HS-5 (cell line): ENCODE measurements at places on chromosomes 7 and 10.

- no peak for DNase-seq
Measured at GRCh38 chr10:93032105-93032808, 28.3 kb upstream of the CYP26C1 start.

- no peak for DNase-seq
Measured at GRCh38 chr7:85950871-85951270, 692.8 kb upstream of the GRM3 start.

- no peak for DNase-seq
Measured at GRCh38 chr7:73852500-73852899, 8.5 kb upstream of the TMEM270 start.

DNA sequence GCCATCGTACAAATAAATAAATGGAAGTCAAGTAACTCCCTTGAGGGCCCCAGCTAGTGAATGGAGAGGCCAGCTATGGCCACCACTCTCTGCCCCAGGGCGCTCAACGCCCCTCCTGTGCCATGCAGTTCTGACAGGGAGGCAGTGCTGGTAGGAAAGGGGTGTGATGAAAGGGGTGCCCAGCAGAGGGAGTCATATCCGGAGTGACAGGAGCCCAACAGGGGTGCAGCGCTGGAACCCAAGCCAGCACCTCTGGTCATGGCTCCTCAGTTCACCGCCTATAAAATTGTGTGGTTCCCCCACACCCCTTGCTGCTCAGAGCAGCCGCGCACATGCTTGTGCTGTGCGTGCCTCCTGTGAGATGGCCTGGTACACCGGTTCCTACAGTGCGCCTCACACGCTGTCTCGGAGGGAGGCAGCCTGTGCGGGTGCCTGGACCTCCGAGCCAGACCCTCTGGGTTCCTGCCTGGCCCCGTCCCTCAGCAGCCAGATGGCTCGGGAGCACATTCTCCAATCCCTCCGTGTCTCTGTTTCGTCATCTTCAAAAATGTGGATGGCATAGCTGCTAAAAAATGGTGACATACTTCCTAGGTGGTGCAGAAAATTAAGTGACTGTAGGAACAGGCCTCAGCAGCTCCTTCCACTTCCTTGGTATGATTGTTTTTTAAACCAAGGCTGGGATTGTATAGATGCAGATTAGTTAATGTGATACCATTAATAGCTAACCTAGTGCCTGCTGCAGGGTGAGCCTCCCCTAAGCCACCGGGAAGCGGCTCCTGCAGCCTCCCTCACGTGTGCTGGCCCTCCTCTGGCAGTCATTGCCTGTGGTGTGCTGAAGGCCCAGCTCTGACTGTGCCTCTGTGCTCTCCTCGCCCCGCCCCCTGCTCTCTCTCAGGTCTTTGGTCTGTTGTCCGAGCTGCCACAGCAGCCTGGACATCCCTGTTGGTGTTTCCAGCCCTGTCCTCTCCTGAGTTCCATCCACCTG, 125.8 kb downstream of the EGFR start:
- DNase-seq = no peak

DNA sequence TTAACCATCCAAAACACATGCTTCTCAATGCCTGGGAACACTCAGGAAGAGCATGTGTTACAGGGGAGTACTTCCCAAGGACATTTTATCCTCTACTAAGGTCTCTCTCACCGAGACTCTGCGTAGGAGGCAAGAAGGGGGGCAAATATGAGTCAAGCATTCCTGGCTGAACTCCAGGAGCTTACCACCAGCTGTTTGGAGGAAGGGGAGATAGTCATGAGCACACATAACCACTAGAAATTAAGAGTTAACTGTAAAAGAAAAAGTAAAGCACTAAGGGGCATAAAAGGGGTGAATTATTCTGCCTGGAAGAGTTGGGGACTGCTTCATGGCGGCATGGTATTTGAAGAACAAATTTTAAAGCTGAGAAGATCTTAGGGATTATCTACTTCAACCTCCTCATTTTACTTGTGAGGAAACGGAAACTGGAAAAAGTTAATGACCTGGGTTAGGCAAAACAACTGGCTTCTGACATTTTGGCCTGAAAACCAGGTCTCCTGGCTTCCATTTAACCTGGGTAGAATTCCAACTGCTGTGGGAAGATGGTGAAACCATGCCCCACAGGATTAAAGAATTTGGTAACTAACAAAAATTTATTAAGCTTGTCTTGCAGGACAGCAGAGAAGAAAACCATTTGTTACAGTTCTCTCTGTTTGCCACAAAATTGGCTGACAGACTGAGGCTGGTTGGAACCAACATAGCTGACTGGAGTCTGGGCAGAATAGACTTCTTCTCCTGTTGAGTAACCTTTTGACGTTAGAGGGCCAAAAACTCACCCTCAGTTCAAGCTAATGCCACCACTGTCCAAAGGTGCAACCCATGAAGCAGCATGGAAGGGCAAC, 85.5 kb downstream of the SLC25A13 start:
- peak; percentile 6 for DNase-seq

DNA sequence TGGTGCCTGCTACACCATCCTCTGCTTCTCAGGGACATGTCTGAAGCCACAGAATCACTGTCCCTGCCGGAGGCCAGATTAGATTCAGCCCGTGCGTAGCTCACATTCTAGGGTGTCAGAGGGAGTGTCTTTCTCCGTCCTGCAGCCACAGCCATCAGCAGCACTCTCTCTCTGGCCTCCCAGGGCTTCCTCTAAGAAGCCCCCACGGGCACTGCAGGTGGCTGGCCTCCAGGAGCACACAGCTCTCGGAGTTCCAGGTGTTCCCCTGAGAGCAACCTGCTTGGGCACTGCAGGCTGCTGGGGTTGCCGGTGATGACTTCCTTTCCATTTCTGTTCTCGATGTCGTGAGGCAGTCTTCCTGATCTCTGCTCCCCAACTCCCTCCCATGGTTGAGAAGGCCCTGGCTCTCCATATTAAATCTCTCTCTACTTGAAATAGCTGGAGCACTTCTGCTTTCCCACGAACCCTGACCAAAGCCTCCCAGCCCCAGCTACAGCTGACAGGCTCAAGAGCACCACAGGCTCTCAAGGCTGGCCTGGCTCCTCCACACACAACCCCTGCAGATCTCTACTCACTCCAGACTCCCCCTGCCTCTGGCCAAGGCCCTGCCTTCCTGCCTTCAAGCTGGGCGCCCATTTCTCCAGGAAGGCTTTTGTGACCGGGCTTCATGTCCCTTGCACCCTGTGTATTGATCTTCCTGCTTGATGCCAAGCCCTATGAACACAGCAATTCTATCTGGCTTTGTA, 49.0 kb upstream of the TMEM72 start:
- DNase-seq = no peak

- no peak for DNase-seq
Measured at GRCh38 chr7:22192801-22193200, 164.2 kb downstream of the RAPGEF5 start.
